Aorta (tissue), 5 donors: ENCODE measurements at places on chromosomes 12 and 14.

- DNase-seq, result no peak
These were observed 12.0 kb upstream of the RNU6-7 start for GRCh38 chr14:32189811-32190210.

- peak; percentile 66 for DNase-seq
These were observed 1.7 kb upstream of the JPH4 start for GRCh38 chr14:23580152-23580926.

DNA sequence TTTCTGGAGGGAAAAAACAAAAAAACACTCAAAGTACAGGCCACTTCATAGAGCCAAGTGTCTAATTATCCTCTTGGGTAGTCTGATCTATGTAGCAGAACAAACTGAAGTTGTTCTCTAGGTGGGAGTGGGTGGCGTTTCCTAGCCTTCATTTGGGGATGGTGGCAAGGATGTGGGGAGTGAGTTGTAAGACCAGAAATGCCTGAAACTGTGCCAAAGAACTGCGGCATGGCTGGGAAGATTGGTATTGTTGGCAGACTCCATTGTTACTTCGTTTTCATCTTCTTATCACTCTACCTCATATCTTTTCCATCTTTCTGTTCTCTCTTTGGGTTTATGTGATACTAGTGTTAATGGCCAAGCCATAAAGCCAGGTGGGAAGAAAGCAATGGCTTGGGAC is 177.3 kb upstream of the DDHD1 start:
- no peak for DNase-seq

DNA sequence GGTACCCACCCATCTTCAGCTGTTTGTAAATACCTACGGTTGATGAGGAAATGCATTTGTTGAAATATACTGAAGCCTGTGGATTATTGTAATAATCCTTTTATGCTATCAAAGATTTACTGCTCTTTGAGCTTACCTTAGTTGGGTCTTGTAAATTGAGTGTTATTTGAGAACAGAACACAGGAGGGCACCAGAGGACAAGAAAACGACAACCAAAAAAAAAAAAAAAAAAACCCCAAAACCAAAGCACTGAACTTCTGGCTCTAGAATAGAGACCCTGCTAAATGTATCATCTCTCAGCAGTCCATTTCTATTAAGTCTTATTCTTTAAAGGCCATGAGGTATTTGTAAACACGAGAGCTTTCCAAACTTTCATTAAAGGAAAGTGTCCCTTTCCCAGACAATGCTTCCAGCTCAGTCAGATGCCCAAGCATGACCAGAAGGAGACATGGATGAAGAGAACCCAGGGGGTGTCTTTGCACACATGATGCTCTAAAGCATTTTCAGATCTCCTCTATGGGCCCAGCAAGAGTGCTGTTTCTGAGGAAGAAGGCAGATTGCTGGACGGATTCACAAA is 763.9 kb downstream of the NRXN3 start:
- no peak for DNase-seq

GRCh38 chr12:14931359-14931758 is 7.0 kb downstream of the ERP27 start:
- DNase-seq, result no peak

DNA sequence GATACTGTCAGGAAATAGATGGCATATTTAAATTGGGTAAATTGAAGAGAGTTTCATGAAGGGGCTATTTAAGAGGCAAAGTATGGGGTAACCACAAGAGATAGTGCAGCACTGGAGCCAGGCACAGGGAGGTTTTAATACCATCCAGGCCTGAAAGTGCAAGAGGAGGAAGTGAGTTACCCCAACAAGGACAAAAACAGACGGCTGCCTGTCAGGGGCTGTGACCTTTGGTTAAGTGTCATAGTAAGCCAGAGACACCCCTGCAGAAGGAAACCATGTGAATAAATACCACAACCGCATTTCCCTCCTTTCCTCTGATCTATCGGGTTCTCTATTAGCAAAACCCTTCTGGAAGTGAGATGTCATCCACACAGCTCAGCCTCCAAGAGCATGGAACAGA is 122.0 kb upstream of the DHRS4 start:
- no peak for DNase-seq

- DNase-seq, result no peak
These were observed 38.9 kb upstream of the BDKRB2 start for GRCh38 chr14:96165493-96166436.

- no peak for DNase-seq
These were observed 38.7 kb downstream of the DDX51 start for GRCh38 chr12:132105467-132105866.

DNA sequence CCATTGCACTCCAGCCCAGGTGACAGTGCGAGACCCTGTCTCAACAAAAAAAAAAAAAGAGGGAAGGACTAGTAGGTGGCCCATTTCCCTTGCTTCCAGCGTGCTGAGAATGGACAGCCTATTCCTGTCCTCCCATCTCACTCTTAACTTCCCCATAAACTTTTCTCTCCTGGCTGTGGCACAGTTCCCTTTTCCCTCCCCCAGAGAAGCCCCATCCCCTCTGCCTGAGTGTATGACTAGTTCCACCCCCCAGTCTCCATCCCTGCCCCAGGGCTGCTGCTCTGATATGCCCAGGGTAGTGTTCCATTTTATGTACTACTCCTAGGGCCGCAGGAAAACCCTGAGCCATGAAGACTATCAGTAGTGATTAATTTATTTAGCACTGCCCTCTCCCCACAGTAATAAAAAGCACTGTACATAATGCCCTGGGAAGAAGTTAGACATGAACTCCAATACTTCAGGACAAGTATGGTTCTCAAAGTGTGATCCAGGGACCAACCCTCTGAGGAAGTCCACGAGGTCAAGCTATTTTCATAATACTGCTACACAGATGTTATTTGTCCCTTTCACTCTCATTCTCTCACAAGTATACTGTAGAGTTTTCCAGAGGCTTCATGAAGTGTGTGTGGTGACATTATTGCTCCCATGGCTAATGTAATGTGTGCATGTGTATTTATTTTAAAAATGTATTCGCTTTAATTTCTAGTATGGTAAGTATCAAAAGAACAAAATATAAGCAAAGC is 11.5 kb upstream of the CHD4 start:
- no peak for DNase-seq

- no peak for DNase-seq
These were observed 192.4 kb upstream of the GZMB start for GRCh38 chr14:24826390-24826789.

GRCh38 chr12:40107098-40107802 is 1.4 kb upstream of the SLC2A13 start:
- DNase-seq, result peak; percentile 97

DNA sequence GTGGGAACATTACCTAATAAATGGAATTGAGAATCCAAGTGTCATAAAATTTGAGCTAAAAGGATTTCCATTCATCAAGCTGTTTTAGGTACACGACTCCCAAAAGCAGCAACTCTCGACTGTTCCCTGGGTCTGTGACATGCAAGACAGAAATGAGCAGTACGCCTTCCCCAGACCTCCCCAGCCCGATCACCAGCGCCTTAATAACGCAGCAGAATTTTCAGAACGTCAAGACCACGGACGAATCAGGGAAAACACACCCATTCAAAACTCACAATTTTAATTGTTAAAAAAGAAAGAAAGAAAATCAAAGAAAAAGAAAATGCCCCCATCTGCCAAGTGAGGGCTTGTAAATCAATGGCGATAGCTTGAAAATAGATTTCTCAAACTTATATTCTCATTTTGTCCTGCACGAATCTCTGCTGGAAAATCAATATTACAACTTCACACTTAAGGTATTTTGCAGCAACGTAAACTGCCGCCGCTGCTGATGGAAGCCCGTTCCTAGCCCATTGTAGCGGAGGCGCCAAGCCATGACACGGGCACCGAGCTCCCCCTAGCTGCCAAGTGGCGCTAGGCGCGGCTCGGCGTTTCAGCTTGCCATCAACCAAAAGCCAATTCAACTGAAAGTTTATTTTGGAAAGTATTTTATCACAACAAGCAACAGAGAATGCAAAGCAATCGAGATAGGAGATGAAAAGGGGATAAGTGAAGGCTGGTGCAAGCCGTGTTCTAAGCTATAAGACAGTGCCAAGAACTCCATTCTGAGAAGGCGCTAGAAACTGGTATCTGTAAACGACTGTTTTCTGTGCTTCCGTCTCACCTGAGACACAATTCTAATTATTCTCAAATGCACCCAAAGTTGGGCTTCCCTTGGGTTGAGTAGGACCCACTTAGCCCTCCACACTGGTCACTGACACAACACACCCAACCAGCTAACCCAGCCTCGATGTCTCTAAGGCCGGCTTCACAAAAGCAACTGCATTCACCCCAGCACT is 5.5 kb downstream of the BCL11B start:
- peak; percentile 91 for DNase-seq

DNA sequence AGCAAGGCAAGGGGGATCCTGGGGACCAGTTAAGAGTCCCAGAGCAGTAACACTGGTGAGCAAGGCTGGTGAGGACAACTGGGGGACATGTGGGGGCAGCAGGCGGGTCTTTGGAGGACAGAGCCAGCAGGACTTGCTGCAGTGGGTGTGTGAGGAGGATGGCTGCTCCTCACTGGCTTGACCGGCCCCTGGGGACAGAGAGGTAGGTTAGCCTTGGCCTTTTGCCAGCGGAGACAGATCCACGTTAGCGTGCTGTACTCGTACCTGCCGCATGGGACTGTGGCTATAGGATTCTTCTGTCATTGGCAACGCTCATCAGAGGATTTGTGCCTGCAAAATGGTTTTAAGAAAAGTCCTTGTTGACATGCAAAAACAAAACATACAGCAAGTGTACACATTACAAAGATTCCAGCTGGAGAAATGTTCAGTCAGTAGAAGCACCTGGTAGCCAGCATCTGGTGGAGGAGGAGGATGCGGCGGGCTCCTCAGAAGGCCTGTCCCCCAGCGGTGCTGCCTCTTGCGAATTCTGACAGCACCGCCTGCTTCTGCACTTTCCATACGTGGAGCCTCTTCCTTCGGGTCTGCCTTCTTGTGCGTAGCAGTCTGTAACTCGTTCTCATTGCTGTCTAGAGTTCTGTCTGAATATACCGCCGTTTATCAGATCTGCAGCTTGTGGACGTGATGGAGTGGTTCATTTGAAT is 91.3 kb downstream of the EP400 start:
- DNase-seq, result no peak

- DNase-seq, result no peak
These were observed 164.4 kb downstream of the CAND1 start for GRCh38 chr12:67433385-67434175.

DNA sequence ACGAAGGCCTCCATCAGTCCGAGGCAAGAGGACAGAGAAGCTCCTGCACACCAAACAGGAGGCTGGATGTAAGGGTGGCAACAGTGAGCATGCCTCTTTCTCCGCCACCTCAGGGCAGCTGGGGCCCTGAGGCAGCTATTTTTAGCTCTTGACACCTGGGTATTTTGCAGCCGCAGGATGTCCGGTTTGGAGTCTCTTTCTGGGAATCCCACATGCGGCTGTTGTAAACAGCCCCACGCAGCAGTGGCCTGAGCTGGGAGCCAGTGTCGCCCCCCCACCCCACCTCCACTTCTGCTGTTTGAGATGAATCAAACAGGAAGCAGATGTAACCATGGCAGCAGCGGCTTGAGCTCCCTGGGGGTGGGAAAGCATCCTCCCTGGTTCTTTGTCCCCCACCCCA is 11.7 kb downstream of the HDAC7 start:
- DNase-seq, result peak; percentile 87

GRCh38 chr14:65478596-65478995 is 66.1 kb downstream of the FUT8 start:
- DNase-seq, result no peak

DNA sequence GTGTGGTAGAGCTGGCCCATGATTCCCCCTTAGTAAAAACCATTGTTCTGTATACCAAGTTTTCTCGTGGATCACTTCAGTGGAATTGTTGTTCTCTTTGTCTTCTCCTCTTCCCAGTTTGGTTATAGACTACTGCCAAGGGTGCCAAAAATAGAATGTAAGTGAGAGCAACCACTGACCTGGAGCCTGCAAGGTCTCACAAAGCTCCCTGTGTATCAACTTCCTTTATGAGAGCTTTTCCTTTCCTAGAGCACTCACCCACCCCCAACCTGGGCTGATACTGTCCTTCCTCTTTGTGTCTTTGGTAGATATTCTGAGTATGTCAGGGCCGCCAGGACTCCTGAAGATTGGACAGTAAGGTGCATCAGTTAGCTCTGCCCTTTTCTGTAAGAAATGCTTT is 101.0 kb downstream of the SCN8A start:
- no peak for DNase-seq

- DNase-seq, result no peak
These were observed 3.6 kb downstream of the TPH2 start for GRCh38 chr12:71942259-71942658.

GRCh38 chr14:73785336-73785833 is 66.2 kb upstream of the PTGR2 start:
- DNase-seq, result peak; percentile 58

GRCh38 chr12:122399592-122400373 is 22.7 kb downstream of the CLIP1 start:
- DNase-seq, result peak; percentile 75

- DNase-seq, result no peak
These were observed 4.2 kb downstream of the SERPINA10 start for GRCh38 chr14:94288610-94289465.

DNA sequence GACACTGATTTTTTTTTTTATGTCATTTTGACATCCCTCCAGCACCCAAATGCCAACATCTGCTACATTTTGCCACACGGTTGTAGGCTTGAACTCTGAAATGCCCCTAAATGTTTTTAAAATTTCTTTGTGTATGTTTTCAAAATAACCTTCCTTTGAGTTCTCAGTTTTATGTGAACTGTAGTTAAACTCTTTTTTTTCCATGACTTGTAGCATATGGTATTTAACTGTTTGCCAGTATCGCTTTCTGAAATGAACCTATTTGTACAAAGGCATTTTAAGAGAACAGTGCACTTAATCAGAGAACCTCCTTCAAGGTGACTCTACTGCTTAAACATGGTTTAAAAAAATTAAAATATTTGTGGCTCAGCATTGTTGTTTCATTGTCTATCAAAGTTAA is 61.5 kb downstream of the PDE3A start:
- DNase-seq, result no peak

- no peak for DNase-seq
These were observed 5.8 kb upstream of the NRXN3 start for GRCh38 chr14:78164226-78164853.

DNA sequence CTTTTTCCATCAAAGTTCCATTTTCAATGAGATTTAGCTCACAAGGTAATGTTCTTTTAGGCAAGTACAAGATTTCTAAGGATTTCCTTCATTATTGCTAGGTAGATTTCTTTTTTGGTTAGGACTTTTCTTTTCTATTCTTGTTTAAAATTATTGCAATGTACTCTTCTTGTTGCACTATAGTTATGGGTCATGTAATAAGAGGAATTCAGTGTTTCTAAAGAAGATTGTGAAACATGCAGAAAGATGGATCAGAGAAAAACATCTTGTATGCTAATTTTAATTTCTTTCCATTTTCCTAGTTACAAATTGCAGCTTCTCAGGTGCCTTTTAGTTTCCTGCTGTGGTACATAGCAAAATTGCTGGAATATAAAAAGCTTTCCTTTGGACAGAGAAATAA is 56.1 kb downstream of the BTG1 start:
- no peak for DNase-seq

DNA sequence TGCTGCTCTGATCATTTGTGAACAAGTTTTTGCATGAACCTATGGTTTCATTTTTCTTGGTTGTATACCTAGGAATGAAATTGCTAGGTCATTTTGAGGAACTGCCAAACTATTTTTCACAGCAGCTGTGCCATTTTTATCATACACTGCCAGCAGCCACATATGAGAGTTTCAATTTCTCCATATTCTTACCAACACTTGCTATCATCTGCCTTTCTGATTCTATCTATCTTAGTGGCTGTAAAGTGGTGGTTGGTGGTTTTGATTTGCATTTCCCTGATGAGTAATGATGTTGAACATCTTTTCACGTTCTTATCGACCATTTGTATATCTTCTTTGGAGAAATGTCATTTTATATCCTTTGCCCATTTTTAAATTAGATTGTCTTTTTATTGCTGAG is 146.1 kb downstream of the C12orf75 start:
- no peak for DNase-seq

- no peak for DNase-seq
These were observed 304.4 kb downstream of the MED13L start for GRCh38 chr12:115973066-115973465.
